ENCODE measurements at places on chromosomes 5 and 9. TPM values are rescaled to one million over a fixed set of nuclear protein-coding genes. Genes with fewer than 3 reads are reported as not detected.
A peak's percentile ranks its signal among the peaks of the same experiment; 100 is the strongest.

DNA sequence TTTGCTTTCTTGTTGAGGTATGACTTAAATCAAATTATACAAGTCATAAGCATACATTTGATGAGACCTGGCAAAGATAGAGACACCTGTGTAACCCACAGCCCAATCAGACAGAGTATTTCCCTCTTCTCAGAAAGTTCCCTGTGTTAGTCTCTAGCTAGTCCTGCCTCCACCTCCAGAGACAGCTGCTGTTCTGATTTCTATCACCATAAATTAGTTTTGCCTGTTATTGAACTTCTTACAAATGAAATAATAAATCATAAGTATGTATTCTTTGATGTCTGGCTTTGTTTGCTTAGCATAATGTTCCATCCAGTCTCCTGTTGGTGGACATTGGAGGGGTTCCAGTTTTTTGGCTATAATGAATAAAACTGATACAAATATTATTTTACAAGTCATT lies 194.5 kb downstream of the ICE1 start:
- DNase-seq, result no peak

- DNase-seq, result no peak
Observed at GRCh38 chr9:1878811-1879210, 136.3 kb upstream of the SMARCA2 start.

GRCh38 chr5:146016764-146017484 lies 80.5 kb downstream of the SH3RF2 start:
- no peak for DNase-seq

GRCh38 chr5:167614294-167615021 lies 677.0 kb upstream of the WWC1 start:
- no peak for DNase-seq

DNA sequence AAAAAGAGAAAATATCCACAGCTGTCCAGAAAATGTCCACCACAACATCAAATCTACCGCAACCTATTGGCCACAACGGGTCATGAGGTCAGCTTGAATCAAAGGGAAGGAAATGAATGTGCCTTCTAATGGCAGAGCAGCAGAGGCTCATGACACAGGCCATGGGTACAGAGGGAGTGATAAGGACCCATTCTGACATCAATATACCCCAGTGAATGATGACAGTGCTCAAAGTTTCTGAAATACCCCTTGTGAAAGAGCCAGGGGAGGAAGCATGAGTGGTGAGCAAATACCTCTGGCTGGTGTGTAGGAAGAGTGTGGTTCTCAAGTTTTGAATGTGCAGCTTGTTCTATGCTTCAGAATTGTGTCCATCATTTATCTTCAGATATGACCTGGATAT lies 348.2 kb downstream of the IRX1 start:
- no peak for DNase-seq

DNA sequence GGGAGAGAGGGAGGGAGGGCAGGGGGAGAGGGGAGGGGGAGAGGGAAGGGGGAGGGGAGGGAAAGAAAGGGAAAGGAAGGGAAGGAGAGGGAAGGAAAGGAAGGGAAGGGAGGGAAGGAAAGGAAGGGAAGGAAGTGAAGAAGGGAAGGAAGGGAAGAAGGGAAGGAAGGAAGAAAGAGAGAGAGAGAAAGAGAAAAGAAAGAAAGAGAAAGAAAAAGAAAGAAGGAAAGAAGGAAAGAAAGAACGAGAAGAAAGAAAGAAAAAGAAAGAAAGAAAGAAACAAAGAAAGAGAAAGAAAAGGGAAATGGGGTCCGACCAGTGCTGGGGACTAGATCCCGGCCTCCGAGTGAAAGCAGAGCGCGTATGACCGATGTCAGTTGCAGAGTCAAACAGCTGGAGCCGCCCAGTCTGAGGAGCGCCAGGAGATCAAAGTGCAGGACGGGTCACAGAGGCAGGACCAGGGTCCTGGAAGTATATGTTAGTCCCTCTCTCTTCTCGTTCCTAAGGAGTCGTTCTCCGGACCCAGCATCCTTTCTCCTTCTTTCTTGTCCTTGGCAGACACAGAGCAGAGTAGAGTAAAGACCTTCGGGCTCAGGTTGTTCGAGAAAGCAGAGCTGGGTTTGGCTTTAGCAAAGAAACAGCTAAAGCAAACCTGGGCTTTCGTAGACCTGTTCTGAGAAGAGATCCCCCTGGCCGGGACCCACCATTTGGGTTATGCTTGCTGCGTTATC lies 305.4 kb upstream of the MSX2 start:
- peak; percentile 5 for DNase-seq

DNA sequence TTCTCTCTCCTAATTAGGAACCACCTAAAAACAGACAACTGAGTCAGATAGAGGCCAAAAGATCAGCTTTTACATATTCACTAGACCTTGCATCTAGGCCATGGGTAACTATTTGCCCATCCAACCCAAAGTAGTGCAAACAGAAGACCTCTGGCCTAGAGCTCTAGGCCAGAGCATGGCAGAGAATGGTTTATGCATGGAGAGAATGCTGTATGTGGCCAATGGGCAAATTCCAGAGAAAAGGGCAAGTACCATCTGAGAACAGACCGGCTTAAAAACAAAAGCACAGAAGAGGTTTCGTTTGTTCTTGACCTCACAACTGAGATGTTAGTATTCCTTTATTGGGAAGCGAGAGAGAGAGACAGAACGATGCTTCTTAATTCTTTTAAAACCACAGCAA lies 151.7 kb upstream of the RFX3 start:
- no peak for DNase-seq

DNA sequence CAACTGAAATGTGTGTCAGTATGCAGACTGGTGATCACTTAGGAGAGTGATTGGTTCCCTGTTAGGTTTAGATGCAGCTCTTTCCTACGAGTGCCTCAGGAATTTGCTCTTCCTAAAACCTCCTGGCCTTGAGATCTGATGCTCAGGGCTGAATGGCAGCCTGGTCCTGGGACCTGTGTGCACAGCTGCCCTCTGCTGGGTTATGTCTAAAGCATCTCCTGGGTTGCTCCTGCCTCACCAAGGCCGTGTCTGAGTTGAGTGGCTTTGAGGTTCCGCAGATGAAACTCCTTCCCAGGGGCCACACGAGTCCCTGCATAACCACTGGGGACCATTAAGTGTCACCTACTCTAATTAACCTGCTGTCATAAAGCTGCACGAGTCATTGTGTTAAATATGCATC lies 59.5 kb downstream of the MVB12B start:
- peak; percentile 15 for DNase-seq

GRCh38 chr9:20940447-20941173 lies 90.8 kb downstream of the HACD4 start:
- DNase-seq, result peak; percentile 3

Gene TLN1
- total RNA-seq, result 415 TPM

DNA sequence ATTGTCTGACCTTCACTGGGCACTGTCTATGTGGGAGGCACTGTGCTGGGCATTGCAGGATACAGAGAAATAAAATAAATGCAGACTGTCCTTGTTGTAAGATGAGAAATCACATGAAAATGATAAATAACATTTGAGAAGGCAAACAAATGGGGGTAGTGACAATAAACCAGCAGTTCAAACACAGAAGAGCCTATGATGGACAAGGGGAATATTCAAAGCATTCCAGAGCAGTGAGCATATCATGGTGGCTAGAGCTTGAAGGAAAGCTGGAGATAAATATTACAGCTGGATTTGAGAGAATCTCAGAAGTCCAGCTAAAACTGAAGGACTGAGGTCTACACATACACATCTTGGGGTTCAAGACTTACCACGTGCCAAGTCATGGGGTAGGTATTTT lies 209.9 kb downstream of the ASTN2 start:
- DNase-seq, result no peak

DNA sequence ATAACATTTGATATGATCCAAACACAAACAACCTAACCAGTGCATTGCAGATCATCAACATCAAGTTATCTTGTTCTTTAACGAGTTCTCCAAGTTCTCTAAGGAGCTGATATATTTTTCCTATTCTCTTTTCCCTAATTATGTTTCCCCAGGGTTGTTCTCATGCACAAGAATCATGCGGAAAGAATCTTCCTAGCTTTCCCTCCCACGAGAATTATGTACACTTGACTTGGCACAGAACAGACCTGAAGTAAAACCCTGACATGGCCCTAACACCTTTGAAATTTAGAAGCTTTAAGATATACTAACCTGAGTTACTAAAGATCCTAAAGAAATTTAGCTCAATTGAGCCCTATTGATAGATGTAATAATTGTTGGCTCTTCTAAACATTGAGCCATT lies 110.7 kb upstream of the FST start:
- DNase-seq, result no peak

Gene CDH12
- not detected for total RNA-seq

Gene PARP8
- total RNA-seq, result 6.3 TPM

DNA sequence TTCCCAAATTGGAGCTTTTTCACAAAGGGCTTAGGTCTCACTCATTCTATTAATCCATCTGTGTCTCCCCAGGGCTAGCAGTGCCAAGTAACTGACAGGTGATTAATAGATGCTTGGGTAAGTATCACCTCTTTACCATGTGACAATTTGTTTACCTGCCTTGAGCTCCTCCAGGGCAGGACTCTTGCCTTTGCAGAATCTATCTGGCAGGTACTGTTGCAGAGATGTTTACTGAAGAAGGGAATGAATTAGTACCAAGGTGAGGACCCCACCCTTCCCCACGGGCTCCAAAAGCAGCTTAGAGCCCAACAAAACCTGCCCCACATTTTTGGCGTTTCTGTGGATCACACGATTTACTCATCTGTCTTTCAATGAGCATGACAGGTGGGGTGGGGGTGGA lies 698 bp upstream of the TGFBI start:
- DNase-seq, result no peak

DNA sequence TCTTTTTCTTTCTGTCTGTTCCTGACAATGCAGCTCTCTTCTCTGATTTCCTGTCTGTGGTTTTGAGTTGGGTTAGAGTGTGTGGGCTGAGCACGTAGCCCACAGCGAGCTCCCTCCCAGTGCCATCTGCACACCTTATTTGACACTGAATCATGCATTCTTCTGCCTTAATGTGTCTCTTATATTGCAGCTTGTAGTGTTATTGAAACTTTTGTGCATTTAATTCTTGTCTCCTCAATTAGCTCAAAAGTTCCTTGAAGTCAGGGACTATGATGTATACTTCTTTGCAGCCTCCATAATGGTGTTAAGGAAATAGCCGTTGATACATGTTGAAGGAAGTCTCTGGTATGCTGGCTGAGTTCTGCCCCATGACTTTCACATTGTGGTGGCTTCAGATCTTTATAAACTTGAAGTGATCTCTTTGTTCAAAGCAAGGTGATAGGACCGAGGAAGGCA lies 576.2 kb upstream of the CLINT1 start:
- peak; percentile 56 for DNase-seq

DNA sequence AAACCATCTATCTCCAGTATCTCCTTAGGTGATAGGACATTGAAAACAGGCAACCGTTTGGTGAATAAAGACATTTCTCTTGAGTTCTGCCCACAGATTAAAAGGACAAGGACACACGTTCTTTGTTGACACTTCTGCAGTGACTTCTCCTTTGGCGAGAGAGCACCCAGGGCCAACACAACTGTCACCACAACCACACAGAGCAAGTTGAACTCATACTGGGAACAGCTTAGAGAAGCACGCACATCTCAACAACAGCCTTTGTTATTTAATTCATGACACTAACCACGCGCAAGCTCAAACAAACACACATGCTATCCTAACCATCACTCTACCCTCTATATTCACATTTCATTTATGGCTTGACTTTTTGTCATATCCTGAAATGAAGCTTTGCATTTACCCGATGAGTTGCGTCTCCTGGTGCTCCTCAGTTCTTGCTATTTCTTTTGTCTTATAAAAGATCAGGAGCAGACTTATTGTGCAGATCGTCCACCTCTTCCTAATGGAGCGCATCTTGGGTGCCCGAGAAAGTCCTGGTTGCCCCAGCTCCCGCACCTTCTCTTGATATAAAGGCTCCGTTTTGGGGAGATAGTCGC lies 543 bp downstream of the ST8SIA4 start:
- DNase-seq, result peak; percentile 46

- DNase-seq, result peak; percentile 95
Observed at GRCh38 chr5:136018814-136019783, 9.7 kb upstream of the TGFBI start.

DNA sequence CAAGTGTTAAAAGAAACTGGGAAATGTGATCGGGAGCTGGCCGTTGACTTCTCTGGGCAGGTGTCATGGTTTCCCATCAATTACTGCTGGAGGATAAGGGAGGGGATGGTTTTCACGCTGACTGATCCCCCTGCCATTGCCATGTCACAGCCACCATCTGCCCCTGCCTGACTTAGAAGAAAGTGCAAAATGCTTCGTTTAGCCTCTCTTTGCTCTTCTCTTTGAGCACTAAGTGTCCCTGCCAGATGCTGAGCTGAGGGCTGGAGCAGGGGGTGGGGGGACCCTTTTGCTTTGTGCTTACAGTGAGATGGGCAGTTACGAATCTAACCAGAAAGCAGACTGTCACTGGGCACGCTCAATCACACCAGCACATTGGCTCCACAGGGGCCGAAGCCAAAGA lies 138.4 kb upstream of the ALDH1B1 start:
- DNase-seq, result no peak

Gene ITK
- not detected for total RNA-seq

DNA sequence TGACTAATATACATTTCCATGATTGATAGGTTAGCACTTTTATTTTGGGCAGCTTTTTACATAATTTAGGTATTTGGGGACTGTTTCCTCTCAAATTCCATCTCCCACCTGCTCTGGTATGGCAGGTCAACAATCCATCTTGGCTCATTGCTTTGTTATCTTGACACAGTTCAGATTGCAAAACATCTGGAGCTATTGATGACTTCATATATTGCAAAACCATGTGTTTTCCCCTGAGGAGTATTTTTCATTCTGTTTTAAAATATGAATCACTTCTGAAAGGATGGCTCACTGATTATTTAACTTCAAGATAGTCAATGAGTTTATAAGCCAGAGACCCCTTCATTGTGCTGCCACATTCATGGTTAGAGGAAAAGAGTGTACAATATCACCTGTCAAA lies 1206.0 kb upstream of the C9orf72 start:
- peak; percentile 47 for DNase-seq

Gene GDNF
- 0.40 TPM for total RNA-seq

GRCh38 chr5:75524071-75524470 lies 12.4 kb downstream of the POLK start:
- no peak for DNase-seq

Data from LHCN-M2 (cell line).